ENCODE measurements at places on chromosomes 2 and 18.

DNA sequence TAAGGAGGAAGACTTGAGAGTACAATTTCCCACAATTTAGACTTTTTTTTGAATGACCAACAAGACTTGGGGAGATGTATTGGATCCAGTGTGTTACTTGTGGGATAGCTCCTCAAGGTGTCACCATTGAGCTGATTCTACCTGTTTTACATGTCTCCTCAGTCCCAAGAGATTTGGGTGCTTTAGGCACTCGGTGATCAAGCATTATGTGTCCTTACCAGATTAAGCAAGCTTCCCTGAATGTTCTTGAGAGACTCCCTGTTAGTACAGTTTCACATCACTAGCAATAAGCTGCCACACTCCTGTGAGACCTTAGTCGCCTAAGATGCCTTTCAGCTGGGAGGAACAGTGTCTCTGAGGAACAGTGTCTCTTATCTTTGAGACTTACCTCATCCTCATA lies 384.3 kb upstream of the SYT4 start:
- DNase-seq, result no peak

GRCh38 chr2:42192652-42193566 lies 23.8 kb downstream of the EML4 start:
- no peak for DNase-seq

DNA sequence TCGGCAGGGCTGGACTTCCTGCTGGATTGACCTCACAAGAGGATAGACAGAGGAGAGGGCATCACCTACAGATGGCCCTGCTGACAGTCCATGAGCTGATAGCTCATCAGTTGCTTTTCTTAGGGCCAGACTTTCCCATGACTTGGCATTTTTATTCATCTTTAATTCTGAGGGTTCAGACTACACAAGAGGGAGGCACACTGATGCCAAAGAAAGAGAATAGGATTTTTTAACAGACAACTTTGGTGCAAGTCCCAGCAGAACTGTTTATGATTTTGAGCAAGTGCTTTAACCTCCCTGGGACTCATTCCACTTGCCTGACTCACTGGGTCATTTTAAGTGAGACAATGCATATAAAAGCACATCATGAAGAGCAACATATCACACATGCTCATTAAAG lies 299.2 kb downstream of the INSIG2 start:
- no peak for DNase-seq

DNA sequence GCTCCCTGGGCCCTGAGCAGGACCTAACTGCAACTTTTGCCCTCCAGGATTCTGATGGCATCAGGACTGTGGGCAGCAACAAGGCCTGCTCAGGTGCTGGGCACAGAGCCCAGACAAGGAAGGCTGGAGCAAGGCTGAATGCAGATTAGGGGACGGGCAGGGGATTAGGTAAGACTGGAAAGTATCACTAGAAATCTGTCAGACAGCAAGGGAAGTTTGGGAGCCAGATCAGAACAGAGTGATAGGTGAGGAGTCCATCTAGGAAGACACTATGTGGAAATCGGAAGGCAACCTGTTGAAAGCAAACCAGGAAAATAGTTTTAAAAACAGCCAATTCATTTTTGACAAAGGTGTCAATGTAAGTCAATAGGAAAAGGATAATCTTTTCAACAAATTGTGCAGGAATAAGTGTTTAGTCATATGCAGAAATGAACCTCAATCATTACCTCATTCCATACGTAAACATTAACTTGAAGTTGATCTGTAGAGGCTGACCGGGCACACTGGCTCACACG lies 56.4 kb upstream of the STPG4 start:
- DNase-seq, result no peak

DNA sequence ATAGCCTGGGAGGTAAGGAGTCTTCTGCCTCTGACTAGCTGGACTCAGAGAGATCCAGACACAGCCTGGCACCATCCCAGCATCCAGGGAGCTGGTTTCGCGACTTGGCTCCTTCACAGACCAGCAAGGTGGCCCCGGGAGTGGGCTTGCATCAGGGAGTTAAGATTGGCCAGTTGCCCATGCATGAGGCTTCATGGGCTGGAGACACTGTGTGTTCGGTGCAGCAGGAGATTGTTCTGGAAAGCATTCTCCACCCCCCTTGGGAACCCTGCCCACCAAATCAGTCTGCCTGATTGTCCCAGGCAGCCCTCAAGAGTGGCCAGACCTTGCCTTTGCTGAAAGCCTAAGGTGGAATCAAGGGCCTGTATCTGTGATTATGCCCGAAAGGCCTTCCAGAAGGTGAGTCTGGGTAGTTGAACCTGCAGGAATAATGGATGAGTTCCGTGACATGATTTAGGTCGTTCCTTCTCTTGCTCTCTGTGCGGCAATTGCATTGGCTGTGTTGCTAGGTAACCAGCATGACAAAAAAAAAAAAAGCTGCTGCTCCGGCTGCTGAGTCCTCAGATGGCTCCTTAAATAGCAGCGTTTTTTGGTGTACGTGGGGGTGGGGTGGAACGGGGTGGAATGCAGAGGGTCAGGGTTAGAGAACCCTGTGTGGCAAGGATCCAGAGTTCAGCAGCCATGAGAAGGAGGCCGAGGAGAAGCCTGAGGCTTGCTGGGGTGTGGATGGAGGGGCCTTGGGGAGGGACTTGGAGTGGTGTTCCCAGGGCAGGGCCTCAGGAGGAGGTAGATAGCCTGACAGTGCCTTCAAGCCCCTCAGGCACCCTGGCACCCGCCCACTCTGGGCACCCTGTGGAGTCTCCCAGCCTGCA lies 93.0 kb upstream of the MCFD2 start:
- peak; percentile 16 for DNase-seq

GRCh38 chr2:70145851-70146739 lies 44.7 kb downstream of the C2orf42 start:
- DNase-seq, result no peak

- DNase-seq, result no peak
Measured at GRCh38 chr2:223820549-223820948, 16.8 kb downstream of the AP1S3 start.

DNA sequence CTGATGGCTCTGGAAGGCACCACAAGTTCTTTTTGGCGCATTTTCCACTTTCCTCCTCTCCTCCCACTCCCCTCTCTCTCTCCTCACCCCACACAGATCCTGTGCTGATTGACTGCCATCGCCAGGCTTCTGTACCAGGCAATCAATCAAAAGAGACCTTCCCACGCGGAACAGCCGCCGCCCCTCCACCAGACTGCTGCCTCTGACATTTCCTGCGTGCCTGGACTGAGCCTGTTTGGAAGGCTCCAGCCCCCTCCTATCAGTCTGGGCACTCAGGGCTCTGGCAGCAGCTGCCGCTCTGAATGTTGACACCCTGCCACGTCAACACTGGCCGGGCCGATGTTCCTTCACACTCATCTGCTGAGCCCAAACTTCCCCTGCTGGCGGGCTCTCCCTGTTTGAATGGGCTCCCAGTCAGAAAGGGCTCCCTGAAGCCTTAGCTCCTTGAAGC lies 467.7 kb downstream of the EPHA4 start:
- peak; percentile 37 for DNase-seq

DNA sequence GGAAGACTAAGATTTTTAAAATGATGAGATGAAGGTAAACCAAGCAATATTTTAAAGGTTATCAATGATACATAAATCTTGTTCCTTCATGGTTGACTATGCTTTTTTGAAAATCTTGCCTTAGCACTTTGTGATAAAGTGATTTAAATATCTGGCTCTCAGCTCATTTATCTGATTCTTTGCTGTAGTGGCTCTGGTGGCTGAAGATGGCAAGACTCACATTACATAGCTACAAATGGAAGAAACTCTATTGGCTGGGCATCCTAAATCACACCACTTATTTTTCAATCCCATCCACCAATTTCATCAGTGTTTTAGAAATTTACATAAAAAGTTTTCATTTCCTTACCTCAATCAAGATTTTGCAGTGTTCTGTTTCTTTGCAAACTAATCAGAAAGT lies 16.6 kb upstream of the APCDD1 start:
- DNase-seq, result no peak

DNA sequence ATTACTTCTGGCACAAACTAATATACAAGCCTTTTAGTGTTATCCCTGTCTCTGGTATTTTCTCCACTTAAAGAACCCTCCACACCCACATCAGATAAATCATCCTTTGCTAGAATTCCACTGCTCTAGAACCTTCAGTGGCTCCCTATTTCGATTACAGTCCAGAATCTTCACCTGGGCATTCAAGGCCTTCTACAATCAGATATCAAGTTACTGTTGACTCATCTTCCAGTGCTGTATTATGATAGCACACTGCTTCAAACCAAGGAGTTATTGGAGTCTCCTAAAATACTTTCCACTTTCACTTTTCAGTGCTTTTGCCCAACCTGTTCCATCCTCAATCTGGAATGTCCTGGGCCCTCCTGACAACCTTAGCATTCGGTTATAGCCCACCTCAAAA lies 3.4 kb downstream of the CGREF1 start:
- DNase-seq, result no peak

DNA sequence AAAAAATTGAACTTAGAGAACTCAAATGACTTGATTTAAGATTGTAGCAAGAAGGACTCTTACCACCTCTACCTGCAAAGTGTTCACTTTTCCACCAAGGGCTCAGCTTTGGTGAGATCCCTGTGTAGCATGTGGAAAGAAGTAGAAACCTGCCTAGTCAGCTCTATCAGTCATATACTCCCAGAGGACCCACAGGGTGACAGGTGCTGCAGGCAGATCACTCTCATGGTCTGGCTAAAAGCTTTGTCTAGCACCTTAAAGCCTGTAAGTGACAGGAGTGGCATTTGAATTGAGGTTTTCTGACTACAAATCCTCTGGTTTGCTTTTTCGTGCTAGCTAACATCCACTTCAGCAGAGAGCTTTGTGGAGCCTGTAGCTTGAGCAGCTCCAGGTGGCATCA lies 18.7 kb upstream of the NEMP2 start:
- no peak for DNase-seq

- no peak for DNase-seq
Measured at GRCh38 chr2:18855027-18855426, 265.7 kb upstream of the NT5C1B start.

GRCh38 chr2:221075203-221075602 lies 496.9 kb downstream of the EPHA4 start:
- no peak for DNase-seq

DNA sequence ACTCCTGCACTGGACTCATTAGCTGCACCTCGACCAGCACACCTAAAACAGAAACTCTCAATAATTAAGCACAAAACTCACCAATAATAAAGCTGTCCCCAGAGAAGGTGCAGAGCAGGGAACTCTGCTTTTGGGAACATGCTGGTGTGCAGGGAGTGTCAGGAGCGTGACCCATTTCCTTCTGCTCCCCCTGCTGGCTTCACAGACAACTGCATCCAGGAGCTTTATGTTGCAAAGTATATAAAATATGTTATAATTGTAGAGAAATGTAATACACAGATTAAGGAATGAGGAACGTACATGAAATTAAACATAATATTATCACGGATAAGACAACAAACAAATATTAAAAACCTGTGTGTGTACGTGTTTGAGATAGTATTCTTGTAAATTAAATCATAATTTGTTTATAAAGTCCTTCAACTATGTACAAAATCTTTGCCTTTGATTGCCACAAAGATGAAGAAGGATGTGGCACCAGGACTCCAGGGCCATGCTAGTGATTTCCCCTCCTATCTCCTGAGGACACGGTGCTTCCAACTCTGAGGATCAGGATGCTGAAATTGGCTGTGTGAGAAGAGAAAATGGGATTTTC lies 68.6 kb upstream of the MAL start:
- peak; percentile 5 for DNase-seq

- DNase-seq, result no peak
Measured at GRCh38 chr2:129468879-129469278, 510.6 kb upstream of the RAB6C start.

- no peak for DNase-seq
Measured at GRCh38 chr2:133497270-133497893, 70.9 kb downstream of the NCKAP5 start.

GRCh38 chr2:51710222-51710621 lies 678.3 kb upstream of the NRXN1 start:
- DNase-seq, result no peak

GRCh38 chr2:218289639-218290315 lies 2.5 kb downstream of the TMBIM1 start:
- no peak for DNase-seq

DNA sequence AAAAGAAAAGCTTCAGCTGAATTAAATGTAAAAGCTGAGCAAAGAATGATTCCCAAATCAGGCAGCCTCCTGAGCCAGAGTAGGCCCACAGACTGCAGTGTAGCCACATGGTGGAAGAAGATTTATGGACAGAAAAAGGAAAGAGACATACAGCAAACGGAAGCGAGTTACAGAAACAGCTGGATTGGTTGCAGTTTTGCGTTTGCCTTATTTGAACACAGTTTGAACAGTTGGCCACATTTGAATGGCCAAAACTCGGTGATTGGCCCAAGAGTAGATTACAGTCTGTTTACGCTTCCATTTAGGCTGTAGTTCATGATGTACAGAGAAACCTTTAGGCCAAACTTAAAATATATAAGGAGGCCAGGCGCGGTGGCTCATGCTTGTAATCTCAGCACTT lies 35.1 kb downstream of the SH2D6 start:
- DNase-seq, result no peak
